Central memory CD8-positive, alpha-beta T cell (primary cell): ENCODE measurements at places on chromosomes 1 and 21.

GRCh38 chr1:209370241-209370995, 213.1 kb upstream of the CAMK1G start:
- peaks cover 54% of the 10 kb centered on the region for H3K27me3 ChIP-seq
- H3K4me1 ChIP-seq, result no peaks in the 10 kb centered on the region
- no peak overlapping the region for H3K27ac ChIP-seq
- DNase-seq, result no peak

DNA sequence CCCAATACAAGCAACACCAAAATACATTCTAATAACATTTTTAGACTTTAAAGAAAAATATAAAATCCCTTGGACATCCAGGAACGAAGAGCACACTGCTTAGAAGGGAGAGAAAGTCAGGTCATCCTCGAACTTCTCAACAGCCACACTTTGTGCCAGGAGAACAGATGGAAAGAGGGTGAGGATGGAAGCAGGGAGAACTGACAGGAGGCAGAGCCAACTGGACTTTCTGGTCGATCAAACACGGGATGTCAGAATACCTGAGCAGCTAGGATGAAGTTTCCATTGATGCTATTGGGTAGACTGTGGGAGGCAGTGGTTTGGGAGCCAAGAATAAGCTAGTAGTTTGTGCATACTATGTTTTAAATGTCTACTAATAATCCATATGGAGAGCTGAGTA, 111.4 kb downstream of the TOMM20 start:
- peaks cover 21% of the 10 kb centered on the region for H3K4me1 ChIP-seq
- no peak overlapping the region for H3K27ac ChIP-seq
- DNase-seq, result no peak
- peaks cover 4% of the 10 kb centered on the region for H3K36me3 ChIP-seq

DNA sequence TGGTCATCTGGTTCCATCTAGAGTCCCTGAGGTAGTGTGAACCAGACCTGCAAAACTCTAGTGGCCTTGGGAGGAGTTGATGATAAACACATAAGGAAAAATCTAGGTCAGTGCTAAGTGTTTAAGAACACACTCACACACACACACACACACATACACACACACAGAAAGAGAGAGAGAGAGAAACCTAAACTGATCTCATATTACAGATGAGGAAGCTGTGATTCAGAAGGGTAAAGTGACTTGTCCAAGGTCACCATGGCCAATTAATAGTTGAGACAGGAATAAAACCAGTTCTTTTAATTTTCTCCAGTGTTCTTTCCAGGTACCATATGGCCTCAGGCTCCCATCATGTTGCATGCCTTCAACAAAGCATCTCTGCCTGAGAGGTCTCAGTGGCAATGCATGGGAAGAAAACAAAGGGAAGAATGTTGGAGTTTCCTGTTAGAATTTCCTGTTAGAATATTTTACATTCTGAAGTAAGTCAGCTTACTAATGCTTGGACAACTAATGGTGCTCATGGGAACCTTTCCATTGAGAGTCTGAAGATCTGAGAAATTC, 77.3 kb upstream of the TSPAN2 start:
- H3K27ac ChIP-seq, result no peak overlapping the region
- DNase-seq, result no peak
- H3K27me3 ChIP-seq, result peaks cover 45% of the 10 kb centered on the region
- no peaks in the 10 kb centered on the region for H3K36me3 ChIP-seq
- no peak overlapping the region for H3K4me3 ChIP-seq
- no peaks in the 10 kb centered on the region for H3K4me1 ChIP-seq

GRCh38 chr1:216184126-216184680, 239.0 kb downstream of the USH2A start:
- H3K27me3 ChIP-seq, result no peaks in the 10 kb centered on the region
- no peak overlapping the region for H3K27ac ChIP-seq
- no peaks in the 10 kb centered on the region for H3K36me3 ChIP-seq
- H3K4me3 ChIP-seq, result no peak overlapping the region
- DNase-seq, result no peak

DNA sequence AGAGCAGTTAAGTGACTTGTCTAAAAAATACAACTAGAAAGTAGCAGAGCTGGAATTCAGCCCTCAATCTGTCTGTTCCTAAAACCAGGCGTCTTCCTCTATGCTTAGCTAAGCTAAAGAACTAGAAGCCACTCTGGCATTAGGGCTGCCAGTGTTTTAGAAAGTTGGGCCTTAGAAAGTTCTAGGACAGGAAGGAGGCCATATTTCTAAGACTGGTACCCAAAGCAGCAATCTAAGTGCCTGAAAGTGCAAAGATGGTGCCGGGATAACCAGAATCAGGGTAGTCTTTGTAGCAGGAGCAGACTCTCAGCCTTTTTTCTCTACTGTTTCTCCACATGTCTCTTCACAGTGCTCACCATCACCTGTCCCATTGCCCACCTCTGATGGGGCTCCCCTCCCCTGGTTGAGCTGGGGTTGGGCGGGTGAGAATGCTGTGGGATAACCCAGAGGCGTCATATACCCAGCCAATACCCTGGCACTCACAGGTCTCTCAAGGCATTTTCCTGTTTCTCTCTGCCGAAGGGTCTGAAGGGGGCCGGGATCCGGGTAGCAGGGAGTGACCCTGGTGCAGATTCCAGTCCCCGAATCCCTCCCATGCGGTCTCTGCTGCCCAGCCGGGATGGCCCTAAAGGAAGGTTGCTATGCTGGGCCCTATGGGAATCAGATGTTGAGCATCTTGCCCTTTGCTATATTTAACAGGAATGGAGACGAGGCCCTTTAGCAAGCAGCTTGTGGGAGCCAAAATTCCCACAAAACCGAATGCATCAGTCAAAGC, 1.1 kb upstream of the RCSD1 start:
- peak overlapping the region; percentile 94 for H3K4me3 ChIP-seq

DNA sequence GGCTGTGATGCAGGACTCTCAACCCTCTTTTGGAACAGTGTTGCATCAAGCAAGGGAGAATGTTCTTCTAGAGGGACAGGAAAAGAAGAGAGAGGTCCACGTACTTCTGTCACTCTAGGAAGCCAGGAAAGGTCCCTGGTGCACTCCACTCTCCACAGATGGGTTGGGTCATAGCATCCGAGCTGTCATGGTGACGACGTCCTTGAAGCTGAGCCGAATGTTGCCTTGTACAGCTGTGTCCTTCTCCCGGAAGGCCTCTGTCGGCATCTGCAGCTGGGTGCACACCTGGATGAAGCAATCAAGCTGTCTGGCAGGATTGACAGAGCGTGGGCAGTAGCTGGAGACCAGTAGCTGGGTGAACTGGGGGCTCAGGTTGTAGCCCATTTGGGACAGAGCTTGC, 12.5 kb downstream of the MDM4 start:
- peaks cover 83% of the 10 kb centered on the region for H3K36me3 ChIP-seq
- H3K27me3 ChIP-seq, result no peaks in the 10 kb centered on the region
- DNase-seq, result no peak
- peaks cover 29% of the 10 kb centered on the region for H3K4me1 ChIP-seq
- H3K27ac ChIP-seq, result no peak overlapping the region

- H3K27me3 ChIP-seq, result no peaks in the 10 kb centered on the region
- H3K4me1 ChIP-seq, result peaks cover 4% of the 10 kb centered on the region
- no peaks in the 10 kb centered on the region for H3K36me3 ChIP-seq
- no peak overlapping the region for H3K4me3 ChIP-seq
These were observed 7.8 kb downstream of the CLDN19 start for GRCh38 chr1:42732126-42732680.
